ENCODE measurements at places on chromosomes 6 and 20.

DNA sequence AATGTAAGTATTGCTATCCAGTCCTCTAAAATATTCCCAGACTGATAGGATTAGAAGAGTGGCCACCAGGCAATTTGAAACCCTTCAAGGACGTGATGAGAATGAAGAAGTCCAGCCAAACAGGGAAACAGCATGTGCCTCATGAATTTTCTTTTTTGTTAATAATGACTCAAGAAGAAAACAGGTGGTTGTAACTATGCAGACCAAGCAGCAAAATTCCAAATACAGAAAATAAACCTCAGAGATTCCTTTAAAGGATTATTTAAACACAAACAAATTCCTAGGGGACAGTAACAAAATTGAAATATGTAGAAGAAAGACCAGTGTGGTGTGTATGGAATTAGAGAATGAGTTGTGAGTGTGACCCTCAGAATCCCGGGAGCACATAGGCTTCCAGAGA is 239.2 kb downstream of the KCNQ5 start:
- DNase-seq, result no peak

GRCh38 chr6:167870321-167870720 is 43.6 kb downstream of the AFDN start:
- DNase-seq, result no peak

- no peak for DNase-seq
Measured at GRCh38 chr6:151240036-151240685, 394 bp downstream of the AKAP12 start.

- DNase-seq, result no peak
Measured at GRCh38 chr6:8543714-8544113, 108.4 kb upstream of the SLC35B3 start.

DNA sequence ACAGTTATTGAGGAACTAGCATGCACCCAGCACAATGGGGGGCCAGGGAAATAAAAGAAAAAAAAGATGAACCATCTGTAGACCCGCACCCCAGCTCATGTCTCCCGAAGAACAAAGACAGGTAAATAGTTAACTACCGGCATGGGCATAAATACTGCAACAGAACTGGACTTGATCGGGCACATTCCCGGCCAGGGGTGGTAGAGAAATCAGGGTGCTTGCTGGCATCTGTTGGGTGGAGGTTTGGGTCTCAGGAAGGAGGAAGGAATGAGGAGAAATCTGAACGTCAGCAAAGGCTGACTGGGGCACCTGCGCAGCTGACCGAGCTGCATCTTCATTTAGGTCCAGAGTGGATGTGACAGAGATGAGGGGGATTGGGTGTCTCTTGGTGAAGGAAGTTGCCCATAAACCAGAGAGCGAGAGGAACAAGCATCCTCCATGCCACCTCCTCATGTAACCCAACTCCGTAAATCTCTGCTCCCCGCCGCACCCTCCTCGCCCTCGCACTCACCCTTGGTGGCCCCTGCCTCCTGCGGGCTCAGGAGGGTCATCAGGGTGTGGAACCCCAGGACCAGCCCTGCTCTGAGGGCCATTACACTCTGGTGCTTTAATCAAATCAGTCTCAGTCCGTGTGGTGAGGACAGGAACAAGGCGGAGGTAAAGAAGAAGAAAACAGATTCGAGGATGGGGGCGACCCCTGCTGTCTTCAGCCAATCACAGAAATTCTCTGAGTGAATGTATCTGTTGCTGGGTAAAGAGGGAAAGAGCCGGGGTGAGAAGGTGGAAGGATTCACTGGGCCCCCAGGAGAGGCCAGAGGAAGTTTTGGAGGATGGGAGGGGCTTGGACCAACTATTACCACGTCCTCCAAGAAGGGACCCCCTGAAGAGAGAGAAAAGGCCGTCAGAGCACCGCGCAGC is at the start of gene HLA-DOA:
HLA-DOA (minus strand) TSS at position 648 of the 918 bp plus-strand sequence.
- DNase-seq, result no peak

GRCh38 chr6:53391170-53391569 is 42.4 kb upstream of the ELOVL5 start:
- no peak for DNase-seq

GRCh38 chr6:35397806-35398418 is 54.2 kb upstream of the FANCE start:
- DNase-seq, result no peak

GRCh38 chr20:42173440-42173839 is 555.3 kb upstream of the CHD6 start:
- DNase-seq, result no peak

DNA sequence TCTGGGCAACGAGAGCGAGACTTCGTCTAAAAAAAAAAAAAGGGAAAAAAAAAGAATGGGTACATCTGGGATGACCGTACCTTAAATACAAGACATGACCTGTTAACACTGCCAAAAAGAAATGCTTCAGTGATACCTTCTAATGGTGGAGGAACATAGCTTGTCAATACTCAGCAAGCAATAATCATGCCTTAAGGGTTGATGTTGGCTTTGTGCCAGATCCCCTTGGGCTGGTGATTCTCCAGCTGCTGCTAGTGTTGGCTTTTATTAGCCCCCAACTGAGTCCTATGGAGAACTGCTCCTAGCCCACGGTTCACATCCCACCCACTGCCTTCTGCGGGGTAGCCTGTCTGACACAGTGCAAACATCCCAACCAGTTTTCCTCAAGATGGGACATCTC is 134.9 kb downstream of the PLCB1 start:
- no peak for DNase-seq

- no peak for DNase-seq
Measured at GRCh38 chr6:119078376-119079282, at the start of gene FAM184A. TSS of gene FAM184A (minus strand) at chr6:119078664. CDS start at chr6:119078299, 365 bp downstream.

- no peak for DNase-seq
Measured at GRCh38 chr20:60591172-60591799, 633.1 kb downstream of the CDH26 start.

DNA sequence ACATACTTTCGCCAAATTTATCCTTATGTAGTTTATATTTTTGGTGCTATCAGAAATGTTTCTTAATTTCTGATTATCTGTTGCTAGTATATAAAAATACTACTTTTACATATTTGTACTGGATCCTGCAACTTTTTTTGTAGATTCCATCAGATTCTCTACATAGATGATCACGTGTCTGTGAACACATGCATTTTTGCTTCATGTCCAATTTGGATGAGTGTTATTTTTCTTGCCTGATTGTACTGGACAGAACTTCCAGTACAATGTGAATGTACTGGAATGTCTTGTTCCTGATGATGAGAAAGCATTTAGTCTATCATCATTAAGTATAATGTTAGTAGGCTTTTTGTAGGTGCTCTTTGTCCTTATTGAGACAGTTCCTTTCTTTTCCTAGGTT is 25.0 kb upstream of the SSR1 start:
- DNase-seq, result no peak

DNA sequence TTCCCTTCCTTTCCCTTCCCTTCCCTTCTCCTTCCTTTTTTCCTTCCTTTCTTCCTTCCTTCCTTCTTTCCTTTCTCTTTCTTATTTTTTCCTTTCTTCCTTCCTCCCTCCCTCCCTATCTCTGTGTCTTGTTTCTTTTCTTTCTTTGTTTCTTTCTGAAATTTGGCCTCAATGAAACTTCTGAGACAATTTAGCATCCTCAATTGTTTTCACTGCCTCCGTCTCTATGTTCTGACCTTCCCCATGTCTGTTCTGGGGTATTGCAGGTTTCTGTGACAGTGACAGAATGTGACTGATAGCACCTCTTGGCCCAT is 81.7 kb upstream of the PAX1 start:
- DNase-seq, result no peak

DNA sequence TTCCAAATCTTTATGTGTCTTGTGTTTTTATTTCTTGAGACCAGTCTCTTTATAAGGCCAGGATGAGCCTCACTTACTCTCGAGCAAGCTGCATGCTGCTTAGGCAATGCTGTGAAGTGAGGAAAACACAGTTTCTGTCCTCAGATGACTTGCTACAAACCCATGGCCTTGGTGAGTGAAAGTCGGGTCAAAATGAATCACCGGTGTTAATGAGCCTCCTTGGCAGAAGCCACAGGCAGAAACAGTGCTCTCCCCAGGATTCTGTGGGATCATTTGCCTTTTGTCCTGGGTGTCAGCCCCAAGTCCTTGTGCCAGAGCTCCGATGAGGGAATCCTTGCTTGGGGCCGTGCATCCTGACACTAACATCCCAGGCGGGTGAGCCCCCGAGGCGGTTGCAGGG is 482.5 kb downstream of the QKI start:
- DNase-seq, result no peak

- DNase-seq, result no peak
Measured at GRCh38 chr6:30857549-30857948, 26.8 kb upstream of the DDR1 start.

DNA sequence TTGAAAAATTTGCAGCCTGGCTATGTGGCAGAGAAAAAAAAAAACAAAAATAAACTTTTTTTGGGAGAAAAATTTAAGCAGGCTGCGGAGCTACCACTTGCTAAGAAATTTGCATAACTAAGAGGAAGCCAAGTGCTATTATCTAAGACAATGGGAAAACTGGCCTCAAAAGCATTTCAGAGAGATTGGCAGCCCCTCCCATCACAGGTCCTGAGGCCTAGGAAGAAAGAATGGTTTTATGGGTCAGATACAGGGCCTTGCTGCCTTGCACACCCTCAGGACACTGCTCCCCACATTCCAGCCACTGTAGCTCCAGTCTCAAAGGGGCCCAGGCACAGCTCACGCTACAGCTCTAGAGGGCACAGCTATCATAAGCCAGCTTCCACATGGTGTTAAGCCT is 777.9 kb downstream of the TENT5A start:
- DNase-seq, result no peak

GRCh38 chr20:1301031-1301529 is 27.9 kb downstream of the SDCBP2 start:
- no peak for DNase-seq

- no peak for DNase-seq
Measured at GRCh38 chr6:168400037-168400436, 40.9 kb upstream of the SMOC2 start.
